NCI-H2107 (cell line): ENCODE measurements at places on chromosomes 11 and 22.

GRCh38 chr11:73585834-73586575 is 11.9 kb downstream of the FAM168A start:
- no peak for DNase-seq

DNA sequence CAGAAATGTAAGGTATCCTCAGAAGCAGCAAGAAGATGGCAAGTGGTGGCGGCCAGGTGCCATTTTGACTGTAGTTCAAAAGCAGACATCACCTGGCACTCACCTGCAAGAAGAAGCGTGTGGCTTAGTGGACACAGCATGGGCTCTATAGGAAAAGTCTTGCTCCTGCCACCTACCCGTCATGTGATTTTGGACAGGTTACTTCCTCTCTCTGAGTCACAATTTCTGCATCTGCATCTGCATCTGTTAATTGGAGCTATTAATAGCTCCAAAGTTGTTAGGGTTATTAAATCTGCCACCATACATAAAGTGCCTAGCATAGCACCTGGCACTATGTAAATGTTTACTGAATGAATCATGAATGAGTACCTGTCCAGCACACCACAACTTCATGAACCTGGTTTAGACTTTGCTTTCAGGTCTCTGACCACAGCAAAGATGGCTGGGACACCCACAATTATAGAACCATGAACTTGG is 16.8 kb downstream of the RAB30 start:
- no peak for DNase-seq

DNA sequence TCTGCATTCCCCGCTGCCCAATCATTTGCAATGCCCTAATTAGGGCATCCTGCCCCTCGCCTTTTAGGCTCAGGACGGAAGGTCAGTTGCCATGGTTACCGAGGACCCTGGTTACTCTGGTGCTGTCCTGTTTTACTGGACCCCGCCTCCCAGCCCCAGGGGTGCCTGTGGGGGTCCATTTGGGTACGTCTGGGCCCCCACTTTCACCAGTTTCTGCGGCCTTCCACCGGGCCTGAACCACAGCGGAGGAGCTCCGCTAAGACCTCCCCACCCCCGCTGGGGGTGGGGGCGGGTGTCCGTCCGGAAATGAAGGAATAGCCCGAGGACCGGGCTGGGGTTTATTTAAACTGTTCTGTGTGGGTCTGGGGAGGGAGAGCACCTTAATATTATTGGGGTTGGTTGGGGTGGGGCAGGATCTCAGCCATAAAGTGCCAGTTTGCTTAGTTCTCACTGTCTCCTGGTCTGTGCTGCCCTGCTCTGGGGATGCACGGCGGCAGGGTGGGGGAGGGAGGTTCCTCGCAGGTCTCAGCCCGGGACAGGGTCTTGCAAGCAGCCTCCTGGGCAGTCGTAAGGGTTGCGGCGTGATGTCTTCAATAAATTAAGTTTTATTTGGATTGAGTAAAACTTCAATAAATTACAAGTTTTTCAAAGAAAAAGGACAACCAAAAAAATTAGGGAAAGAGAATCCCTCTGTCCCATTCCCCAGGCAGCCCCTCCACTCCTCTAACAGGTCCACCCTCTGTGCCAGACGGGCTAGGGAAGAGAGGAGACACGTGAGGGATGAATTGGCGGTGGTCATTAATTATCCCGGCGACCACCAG is 5.3 kb downstream of the PHOX2A start:
- DNase-seq, result no peak

DNA sequence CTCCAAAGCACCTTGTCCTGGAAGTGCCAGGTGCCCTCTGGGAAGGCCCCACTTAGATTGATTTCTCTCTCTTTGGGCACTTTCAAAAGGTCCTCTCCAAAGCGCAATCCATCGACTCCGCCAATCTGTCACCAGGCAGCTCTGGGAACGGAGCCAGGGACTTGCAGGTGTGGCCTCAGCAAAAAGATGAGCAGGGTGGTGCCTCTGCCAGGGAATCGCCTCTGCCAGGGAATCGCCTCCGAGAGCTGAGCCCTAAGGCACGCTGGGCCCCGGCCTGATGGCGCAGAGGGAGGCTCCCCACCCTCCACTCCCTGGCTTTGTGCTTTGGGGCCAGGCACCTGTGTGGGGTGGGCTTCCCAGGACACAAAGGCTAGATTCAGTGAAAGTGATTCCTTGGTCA is 1391.3 kb downstream of the TBC1D22A start:
- DNase-seq, result no peak

DNA sequence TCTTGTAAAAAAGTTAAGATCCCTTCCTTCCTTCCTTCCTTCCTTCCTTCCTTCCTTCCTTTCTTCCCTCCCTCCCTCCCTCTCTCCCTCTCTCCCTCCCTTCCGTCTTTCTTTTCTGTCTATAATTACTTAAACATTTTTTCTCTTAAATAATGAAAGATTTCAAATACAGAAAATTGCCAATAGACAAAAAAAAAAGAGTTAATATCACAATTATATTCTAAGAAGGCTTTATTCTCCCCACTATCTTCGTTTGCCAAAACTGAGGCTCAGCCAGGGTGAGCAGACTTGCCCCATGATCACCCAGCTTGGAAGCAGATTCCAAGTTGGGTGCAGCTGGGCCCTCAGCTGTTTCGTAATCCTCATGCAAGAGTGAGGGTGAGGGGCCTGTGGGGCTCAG is 327 bp upstream of the CACNA1I start:
- DNase-seq, result no peak

GRCh38 chr22:30178181-30179126 is 68.1 kb downstream of the LIF start:
- DNase-seq, result no peak

- no peak for DNase-seq
Measured at GRCh38 chr22:25566898-25567235, 2.4 kb downstream of the GRK3 start.

DNA sequence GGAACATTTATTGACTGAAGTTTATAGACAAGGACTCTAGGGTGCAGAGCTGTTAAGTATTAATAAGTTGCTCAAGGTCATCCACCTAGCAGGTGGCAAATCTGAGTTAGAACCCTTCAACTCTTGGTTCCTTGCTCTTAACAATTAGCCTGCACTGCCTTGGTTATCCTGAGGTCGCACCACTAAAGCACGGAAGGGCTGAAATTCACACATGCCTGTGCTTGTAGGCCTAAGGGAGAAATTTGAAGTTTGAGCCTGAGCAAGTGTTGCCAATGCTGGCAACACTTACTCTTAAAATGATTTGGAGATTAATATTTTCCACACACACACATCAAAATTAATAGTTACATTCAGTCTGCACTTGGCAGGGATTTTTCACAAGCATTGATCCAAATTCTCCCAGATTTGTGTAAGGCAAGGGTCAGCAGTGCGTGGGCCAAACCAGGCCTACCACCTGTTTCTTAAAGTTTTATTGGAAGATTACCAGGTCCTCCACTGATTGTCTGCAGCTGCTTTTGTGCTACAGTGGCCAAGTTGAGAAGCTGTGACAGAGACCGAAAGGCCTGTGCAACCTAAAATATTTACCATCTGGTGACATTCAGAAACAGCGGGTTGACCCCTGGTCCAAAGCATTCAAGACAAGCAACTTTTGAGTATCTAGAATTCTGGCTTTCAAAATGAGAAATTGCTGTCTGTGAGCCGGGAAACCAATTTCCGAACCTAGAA is 16.3 kb downstream of the APOL5 start:
- DNase-seq, result no peak

DNA sequence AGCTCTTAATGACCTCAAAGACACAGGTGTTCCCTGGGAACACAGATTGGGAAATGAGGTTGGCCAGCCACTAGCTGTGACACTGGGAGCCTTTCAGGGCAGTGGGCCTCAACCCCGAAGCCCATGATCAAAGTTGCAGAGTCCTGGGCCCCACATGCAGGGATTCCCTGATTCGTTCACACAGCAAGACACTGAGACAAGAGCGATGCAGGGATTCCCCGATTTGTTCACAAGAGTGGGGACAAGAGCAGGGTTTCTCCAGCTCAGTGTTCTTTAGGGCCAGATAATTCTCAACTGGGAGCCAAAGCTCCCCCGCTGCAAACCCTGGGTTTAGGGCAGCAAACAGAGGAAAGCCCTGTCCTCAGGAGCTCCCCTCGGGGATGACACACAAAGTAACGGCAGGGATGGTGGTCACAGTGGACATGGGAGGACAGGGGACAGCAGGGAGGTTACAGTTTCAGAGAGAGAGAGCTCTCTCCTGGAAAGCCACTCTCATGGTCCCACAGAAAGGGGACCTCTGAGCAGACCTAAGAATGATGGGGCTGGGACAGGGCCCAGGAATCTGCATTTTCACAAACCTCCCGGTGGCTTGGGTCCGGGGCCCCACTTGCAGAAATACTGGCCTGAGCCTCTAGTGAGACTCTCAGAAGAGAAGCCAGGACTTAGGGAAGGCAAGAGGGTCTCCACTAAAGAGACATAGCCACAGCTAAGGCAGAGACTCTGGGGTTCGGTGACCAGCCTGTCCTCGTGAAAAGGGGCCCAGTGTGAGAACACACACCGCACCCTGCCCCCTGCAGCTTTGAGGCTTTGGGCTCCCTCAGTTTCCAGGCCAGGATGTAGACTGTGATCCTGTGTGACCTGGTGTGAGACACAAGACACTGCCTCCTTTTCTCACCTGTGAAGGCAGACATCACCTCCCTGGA is 7.4 kb upstream of the GNAZ start:
- DNase-seq, result no peak

DNA sequence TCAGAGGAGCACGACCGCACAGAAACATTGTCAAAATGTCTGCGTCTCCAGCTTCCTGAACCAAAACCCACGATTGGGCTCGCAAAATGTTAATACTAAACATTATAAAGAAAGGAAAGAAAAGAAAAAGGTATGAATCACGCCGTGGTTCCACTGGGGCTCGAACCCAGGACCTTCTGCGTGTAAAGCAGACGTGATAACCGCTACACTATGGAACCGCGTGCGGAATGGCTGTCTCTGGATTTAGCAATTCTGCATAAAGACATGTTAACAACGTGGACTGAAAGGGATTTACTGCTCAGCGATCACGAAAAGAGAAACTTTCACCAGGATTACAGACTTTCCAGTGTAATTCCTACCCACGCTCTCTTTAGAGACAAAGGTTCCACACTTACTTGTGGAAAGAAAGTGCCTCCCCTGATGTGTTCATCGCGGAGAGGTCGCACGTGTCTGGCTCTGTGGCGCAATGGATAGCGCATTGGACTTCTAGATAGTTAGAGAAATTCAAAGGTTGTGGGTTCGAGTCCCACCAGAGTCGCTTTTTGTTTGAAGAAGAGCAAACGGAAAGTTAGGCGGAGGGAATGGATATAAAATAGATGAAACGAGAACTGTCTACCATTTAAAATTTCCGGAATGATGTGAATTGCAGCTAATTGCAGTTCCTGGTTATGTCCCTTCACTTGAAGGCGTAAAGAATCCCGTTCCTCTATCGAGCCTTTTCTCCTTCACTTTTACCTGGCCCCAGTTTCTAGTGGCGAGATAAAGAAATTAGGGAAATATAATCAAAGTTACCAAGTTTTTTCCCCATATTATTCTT is 39.7 kb downstream of the OR4D9 start:
- peak; percentile 77 for DNase-seq

GRCh38 chr11:106943089-106943488 is 75.2 kb downstream of the GUCY1A2 start:
- DNase-seq, result no peak

- no peak for DNase-seq
Measured at GRCh38 chr22:37094239-37094638, 15.3 kb downstream of the TMPRSS6 start.

DNA sequence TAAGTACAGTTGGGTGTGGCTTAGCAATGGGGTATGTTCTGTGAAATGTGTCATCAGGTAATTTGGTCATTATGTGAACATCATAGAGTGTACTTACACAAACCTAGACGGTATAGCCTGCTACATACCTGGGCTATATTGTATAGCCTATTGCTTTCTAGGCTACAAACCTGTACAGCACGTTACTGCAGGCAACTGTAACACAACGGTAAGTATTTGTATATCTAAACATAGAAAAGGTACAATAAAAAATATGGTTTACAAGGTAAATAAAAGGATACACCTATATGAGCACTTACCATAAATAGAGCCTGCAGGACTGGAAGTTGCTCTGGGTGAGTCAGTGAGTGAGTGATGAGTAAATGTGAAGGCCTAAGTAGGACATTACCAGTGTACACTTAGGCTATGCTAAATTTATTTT is 73.1 kb upstream of the GDPD4 start:
- DNase-seq, result no peak

GRCh38 chr11:8766988-8767374 is 84.4 kb downstream of the RPL27A start:
- DNase-seq, result no peak

- no peak for DNase-seq
Measured at GRCh38 chr22:45127866-45128265, 35.9 kb upstream of the NUP50 start.

DNA sequence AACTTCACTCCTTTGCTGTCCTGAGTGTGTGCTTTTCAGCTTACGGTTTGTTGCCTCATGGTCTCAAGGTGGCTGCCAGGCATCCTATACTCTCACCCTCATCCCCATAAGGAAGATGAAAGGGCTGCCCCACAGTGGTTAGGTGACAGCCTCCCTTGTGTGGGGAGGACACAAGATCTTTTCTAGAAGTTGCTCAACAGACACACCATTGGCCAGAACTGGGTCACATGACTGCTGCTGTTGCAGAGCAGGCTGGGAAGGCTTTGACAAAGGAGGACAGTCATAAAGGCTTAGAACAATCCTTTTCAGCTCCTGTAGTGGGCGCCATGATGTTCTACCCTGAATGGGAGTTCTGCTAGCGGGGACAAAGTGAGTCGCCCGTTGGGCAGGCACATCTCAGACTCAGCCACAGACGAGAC is 69.7 kb upstream of the RASD2 start:
- no peak for DNase-seq

GRCh38 chr22:36595154-36595553 is 66.2 kb upstream of the EIF3D start:
- no peak for DNase-seq

- DNase-seq, result no peak
Measured at GRCh38 chr11:106105986-106106385, 28.5 kb downstream of the AASDHPPT start.

DNA sequence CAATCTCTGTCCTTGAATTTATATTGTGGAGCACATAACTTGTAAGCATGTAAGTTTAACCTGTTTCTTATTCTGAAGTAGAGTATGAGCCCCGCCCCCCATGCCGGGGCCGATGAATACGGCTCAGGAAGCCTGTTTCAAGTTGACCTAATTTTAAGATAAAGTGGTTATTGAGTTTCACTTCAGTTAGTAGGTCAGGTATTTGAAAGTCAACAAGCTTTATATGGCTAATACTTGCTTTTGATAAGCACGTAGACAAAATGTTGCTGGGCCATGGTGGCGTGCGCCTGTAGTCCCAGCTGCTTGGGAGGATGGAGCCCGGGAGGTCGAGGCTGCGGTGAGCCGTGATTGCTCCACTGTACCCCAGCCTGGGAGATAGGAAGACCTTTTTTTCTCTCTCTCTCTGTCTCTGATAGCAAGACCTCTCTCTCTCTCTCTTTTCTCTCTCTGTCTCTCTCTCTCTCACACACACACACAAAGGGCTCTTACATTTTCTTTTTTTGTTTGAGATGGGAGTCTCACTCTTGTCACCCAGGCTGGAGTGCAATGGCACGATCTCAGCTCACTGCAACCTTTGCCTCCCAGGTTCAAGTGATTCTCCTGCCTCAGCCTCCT is 14.4 kb downstream of the YWHAH start:
- DNase-seq, result no peak

- no peak for DNase-seq
Measured at GRCh38 chr22:19820880-19821522, 33.7 kb downstream of the GNB1L start.

GRCh38 chr11:34755671-34756070 is 134.8 kb downstream of the EHF start:
- no peak for DNase-seq
